ENCODE measurements at places on chromosomes 4 and X.

GRCh38 chr4:47270201-47270888, 193.2 kb downstream of the COMMD8 start:
- DNase-seq: no peak

- DNase-seq: no peak
Observed at GRCh38 chr4:87881115-87881514, 48.3 kb downstream of the MEPE start.

GRCh38 chr4:35358001-35358584, 886.2 kb downstream of the ARAP2 start:
- DNase-seq: peak; percentile 14

- DNase-seq: no peak
Observed at GRCh38 chr4:173170182-173170778, 1.7 kb downstream of the GALNT7 start.

GRCh38 chr4:129394635-129395034, 298.7 kb downstream of the C4orf33 start:
- DNase-seq: no peak

DNA sequence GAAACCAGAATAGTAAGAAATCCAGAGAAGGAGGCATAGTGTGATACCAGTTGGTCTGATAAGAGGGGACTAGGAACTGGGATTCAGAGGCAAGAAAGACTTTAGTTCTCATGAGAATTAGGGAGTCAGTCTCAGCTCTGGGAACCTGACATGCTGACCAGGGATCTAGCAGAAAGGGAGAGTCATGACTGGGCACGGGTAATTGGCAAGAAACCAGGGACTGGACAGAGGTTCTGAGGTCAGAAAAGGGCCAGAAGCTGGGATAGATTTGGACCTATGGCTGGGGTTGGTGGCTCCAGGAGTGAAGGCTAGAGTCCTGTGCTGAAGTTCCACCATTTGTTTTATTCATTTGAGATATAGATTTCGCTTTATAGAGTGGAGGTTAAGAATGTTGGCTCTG, 110.2 kb upstream of the C1GALT1C1 start:
- DNase-seq: no peak

DNA sequence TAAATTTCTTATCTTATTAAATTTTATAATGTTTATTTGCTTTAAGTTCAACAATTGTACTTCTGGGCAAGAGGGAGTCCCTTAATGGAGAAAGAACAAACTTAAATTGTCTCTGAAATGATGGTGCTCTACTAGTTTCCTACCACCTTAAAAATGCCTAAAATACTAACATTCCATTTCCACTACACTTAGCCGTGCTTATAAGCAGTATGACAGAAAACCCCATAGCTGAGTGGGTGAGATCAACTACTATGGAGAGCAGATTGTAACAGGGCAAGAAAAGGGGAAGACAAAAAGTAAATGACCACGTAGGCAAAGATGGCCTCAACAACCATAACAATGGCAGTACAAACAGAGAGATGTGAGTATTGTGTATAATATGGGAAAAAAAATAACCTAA, 35.0 kb downstream of the RFC1 start:
- no peak for DNase-seq

- DNase-seq: peak; percentile 14
Observed at GRCh38 chrX:41655631-41656030, 33.1 kb upstream of the GPR34 start.

DNA sequence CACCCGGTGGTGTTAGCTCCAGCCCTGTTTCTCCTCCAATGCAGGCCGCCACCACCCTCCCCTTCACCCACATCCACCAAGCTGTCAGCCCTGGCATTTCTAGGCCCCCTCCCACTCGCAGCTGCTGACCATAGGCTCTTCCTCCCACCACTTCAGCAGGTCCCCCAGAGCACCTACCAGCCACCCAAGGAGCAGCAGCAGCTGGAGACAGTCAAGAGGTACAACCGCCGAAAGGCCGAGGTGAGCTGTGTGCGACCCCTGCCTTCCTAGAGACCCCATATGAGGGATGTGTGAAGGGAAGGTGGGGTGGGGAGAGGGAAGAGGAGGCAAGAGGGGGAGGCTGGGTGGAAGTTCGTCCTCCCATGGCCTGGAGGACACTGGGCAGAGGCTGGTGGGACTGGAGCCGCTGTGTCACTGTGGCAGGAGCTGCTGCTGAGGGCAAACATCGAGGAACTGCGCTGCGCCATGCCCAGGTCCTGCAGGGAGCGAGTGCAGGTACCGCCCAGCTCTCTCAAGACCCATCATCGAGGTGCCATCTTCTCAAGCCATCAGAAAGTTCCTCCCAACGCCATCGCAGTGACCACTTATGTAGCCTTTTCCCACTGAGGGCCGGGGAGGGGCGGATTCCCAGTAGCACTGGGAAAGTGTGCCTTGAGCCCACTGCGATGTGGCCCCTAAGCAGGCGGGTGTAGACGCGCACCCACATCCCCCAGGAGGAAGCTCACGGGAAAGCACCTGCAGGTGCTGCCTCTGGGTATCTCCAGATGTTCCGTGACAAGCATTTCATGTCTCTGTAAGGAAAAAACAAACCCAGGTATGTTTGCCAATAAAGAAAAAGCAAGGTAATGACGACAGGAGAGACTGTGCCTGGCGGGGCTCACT, 19.2 kb upstream of the RNF4 start:
- DNase-seq: no peak

DNA sequence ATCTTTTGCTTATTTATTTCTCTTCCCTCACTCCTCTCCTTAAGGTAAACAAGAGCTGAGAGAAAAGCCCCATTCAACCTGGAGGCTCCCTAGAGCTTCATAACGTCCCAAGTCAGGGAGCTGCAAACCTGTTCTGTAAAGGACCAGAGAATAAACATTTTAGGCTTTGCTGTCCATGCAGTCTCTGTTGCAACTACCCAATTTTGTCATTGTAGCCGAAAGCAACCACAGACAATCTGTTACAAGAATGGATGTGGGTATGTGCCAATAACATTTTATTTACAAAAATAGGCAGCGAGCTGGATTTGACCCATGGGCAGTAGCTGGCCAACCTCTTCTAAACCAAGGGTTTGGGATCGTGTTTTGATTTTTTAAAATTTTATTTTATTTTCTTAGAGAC, 71.3 kb upstream of the TBL1X start:
- DNase-seq: no peak

DNA sequence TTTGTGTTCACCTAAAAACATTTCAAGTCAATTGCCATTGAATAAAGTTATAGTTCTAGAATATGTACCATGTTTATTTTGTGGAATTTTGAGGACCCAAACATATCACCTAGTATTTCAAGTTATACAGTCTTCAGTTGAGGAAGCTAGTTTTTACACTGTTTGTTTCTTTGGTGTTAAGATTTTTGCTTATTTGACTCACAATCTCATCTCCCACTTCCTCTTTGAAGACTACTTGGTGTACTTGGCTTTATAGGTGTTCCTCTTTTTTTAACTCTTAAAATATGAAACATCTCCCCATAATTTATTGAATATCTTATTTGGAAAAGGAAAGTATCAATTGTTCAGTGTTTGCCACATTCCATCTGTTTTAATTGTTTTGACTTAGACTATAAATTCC, 675.4 kb downstream of the RAPGEF2 start:
- no peak for DNase-seq

GRCh38 chr4:73178389-73178788, 80.2 kb downstream of the ANKRD17 start:
- DNase-seq: no peak

DNA sequence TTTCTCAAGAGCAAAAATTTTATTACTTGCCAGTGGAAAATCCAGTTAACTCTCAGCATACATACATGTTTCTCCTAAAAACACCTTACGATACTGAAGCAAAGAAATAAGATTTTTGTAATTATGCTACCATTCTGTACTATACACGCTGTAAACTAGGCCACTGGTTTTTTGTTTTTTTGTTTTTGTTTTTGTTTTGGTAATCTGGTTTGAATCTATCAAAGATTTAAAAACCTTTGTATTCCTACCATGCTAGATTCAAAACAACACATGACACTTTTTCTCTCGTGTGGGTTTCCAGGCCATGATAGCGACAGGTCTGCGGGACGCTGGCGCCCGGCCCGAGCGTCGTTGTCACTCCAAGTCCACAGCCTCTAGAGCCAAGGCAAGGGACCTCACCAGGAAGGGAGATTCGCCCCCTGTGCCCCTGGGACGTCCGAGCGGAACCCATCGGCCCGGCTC, 723 bp downstream of the TMEM192 start:
- DNase-seq: no peak

DNA sequence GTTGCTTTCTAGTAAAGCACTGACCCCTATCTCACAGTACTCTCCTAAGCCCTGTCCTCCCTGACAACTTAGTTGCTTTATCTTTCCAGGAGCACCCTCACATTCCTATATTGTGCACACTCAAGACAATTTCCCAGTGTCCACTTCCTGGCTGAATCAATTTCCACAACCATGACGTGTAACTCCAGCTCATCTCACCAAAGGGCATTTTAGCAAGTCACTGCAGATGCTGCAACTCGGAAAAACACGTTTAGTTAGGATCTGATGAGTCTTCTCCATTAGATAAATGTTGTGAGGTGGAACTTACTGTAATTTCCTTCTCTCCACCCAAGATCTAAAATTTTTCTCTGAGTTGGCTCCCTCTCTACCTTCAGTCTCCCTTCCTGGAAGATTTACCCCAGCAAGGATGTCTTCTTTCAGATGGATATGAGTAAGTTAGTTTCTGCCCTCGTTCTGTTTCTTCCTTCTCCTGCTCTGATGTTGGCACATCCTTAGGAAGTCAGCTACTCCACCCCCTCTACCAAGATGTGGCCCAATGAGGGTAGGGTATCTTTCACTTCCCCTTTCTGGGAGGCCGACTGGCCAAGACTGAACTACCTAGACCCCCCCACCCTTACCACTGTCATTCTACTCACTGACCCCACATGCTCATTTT, 28.8 kb upstream of the IL13RA1 start:
- no peak for DNase-seq

- no peak for DNase-seq
Observed at GRCh38 chrX:153867671-153868070, 18.3 kb downstream of the L1CAM start.

- no peak for DNase-seq
Observed at GRCh38 chrX:107823042-107823441, 2.6 kb upstream of the MID2 start.

- DNase-seq: no peak
Observed at GRCh38 chr4:74125029-74125428, 26.0 kb upstream of the CXCL2 start.

GRCh38 chr4:100838286-100838685, 320.5 kb upstream of the EMCN start:
- DNase-seq: no peak

GRCh38 chr4:116847616-116848015, 237.8 kb downstream of the TRAM1L1 start:
- DNase-seq: no peak

- no peak for DNase-seq
Observed at GRCh38 chr4:86611757-86612156, 17.6 kb downstream of the PTPN13 start.

GRCh38 chr4:2057382-2058065, 1.6 kb upstream of the NAT8L start:
- DNase-seq: no peak

- DNase-seq: no peak
Observed at GRCh38 chr4:32560306-32560705, 1840.1 kb downstream of the PCDH7 start.

GRCh38 chrX:45803383-45803921, 602.8 kb upstream of the DIPK2B start:
- peak; percentile 56 for DNase-seq

DNA sequence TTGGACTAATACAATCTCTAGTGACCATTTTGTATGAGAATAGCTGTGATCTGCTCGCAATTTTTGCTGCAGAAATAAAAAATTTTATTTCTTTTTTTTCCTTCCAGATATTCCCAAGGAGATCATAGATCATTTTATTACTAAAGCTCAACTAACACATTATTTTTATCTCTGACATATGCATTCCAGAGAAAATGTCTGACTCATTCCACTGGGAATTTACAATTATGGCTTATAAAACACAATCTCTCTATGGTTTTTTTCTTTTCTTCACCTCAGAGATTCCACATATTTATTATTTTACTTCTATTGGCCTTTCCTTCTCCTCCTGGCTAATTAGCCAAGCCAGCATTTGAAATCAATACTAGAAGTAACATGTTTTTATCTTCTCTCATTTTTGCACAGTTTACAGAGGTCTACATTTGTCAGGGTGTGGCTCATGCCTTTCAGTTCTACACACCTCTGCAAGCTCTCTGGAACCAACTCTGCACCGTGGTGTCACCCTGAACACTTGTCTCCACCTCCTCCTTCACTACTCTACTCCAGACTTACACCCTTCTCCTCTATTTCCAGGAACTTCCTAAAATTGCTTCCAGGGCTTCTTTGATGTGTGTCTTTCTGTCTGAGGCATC, 59.8 kb upstream of the GPM6A start:
- DNase-seq: no peak

- DNase-seq: no peak
Observed at GRCh38 chr4:150974252-150974640, 40.8 kb downstream of the LRBA start.

- no peak for DNase-seq
Observed at GRCh38 chrX:132206259-132206658, 13.0 kb downstream of the RAP2C start.
